Left renal cortex interstitium (tissue), 4 donors: ENCODE measurements at places on chromosomes 1 and 21.

- no peak for DNase-seq
Measured at GRCh38 chr1:36133484-36133883, 8.5 kb upstream of the COL8A2 start.

DNA sequence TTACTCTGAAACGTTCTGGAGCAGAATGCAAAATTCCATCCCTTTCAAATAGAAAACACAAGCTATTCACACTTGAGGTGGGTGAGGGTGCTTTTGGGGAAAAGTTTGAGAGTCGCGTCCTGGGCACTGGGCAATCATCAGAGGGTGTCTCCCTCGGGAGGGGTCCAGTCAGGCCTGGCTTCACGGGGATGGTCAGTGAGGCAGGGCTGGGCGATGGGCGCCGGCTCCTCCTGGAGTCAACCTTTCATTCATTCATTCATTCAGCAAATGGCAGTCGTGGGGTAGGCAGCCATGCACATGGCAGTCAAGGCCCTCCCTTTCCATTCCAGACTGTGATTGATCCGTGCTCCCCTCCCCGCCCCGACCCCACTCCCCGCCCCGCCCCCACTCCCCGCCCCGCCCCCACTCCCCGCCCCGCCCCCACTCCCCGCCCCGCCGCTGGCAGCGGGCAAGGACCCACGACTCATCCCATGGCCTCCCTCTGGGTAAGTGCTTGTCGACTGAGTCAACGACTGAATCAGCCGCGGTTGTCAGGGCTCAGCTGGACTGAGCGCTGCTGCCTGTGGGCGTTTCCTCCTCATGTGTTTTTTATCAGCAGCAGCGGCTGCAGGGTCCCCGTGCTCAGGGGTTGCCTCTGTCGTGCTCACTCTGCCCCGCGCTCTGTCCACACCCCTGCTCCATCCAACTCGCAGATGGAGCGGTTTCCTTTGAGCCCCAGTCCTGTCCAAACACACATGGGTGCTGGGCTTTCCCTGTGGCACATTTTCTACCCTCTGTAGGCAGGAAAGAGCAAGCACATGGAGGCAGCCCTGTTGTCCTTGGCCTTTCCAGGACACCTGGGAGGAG is 12.5 kb upstream of the SPSB1 start:
- DNase-seq, result no peak

DNA sequence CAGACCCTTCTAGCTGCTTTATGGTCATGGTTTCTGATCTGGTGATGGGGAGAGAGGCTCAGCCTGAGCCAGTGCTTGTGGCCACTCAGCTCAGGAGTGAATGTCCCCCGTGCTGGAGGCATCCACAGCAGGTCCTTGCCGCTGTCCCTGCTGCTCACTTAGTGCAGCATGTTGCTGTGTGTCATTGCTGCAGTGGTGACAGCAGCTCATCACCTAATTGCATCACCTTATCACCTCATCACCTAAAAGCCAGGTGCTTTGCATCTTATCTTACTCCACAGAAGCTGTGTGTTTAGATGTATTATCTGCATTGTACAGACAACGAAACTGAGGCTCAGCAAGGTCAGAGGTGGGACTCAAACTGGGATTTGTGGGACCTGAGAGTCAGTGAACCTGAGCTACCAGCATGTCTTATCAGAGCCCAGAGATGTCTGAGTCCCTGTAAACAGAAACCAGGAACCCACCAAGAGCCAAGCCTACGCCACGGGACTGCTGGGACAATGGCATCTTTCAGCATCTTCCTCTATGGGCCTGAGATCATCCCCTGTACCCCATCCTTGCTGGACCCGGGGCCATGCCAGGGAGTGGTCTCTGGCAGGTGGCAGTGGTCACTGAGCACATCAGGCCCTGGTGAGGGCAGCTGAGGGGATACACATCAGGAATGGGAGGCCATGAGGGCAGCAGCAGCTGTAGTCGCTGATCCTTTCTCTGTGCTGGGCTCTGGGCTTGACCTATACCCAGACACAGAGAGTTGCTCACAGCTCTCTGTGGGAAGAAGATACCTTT is 6.5 kb downstream of the PODN start:
- DNase-seq, result no peak

GRCh38 chr1:150144606-150145005 is 5.1 kb upstream of the PLEKHO1 start:
- no peak for DNase-seq

- no peak for DNase-seq
Measured at GRCh38 chr1:223765036-223765718, 52.8 kb downstream of the CAPN2 start.
